NCI-H524 treated with DMSO at 0.1 percent for 48 hours (cell line): ENCODE measurements at places on chromosomes 16 and 17.
A peak's percentile ranks its signal among the peaks of the same experiment; 100 is the strongest.

DNA sequence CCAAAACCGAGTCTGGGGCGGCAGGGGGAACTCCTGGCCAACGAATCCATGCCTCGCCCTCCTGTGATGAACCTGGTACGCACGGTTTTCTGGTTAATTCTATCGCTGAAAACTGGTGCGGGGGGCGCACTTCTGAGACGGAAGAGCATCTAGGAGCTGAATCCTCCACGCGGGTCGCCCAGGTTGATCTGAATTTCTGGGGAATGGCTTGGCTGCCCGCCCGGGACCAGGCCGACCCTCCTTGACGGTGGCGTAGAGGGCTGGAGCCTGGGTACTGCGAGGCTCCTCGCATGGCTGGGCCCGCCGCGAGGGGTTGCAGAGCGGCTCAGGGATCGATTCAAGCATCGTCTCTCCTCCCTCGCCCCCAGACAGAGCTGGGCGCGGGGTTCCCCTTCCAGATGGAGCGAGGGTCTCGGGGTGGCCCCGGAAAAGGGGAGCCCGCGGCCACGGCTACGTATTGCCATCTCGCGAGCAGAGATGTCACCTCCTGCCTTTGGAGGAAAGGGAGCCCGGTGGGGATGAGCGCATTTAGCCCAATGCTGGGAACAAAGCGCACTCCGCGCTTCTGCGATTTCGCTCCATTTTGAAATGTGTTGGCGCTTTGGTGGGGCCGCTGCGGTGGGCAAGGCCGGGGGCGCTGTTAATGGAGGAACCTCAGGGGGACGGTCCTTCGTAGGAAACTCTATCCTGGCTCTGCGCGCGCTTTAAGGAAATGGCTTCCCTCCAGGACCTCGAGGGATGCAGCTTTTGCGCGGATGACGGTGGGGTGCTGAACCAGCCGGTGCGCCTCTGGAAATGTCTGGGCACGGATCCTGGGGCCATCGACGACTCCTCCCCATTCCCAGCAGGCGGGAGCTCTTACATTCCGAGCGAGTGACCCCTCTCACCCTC, 2.7 kb downstream of the MAPT start:
- no peak for DNase-seq

GRCh38 chr17:81340607-81341515, 45.8 kb upstream of the SLC38A10 start:
- DNase-seq = no peak

- DNase-seq = no peak
Observed at GRCh38 chr17:9389111-9389527, 186.5 kb downstream of the STX8 start.

DNA sequence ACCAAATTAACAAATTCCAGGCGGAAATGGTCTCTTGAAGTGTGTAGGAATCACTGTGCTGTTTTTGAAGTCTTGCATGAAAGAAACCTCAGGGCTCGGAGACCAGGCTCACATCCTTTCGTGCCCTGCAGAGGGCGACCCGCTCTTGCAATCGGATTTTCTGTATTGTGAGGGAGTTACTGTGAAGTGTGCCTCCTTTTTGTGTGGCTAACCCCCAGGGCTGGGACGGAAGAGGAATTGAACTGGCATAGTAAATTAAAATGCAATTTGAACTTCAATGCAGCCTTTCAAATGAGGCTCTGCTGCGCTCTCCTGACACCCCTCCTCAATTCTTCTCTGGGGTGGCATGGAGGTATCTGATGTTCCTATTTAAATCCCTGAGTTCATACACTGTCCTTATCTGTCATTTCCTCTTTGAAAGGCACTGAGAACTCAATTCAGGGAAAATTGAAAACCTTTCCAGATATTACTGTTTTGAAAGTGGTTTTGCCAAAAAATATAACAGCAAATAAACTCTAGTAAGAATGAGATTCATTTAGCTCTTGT, 51.5 kb upstream of the MGAT5B start:
- DNase-seq = peak; percentile 46

DNA sequence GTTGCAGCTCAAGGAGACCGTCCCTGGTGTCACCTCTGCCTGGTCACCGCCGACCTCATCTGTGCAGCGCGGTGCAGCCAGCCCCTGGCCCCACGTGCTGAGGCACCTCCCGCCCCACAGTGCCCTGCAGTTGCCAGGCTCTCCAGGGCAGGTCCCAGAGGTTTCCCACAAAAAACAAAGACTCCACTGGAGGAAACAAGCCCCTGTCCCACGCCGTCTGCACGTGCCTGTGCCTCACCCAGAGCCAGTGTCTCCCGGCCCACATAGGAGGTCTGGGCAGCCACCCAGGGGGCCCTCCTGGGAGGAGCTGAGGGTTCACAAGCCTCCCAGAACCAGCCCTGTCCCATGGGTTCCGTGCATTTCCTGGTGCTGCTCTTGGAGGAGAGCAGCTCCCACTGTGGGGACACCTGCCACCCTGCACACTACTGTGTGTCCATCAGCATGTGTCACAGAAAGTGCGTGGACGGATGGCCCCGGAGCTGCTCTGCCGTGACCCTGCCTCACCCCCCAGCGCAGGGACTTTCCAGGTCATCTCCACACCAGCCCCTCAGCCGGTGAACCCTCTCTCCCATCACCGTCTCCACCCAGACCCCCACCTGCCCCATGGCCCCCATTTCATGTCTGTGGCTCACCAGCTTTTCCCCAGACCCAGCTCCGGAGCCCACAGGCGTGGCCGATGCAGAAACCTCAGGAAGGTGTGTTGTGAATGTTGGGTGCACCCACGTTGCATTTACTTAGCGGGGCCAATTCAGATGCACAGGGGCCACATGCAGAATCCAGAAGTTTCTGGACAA, 17.0 kb upstream of the CDH15 start:
- no peak for DNase-seq

- DNase-seq = no peak
Observed at GRCh38 chr16:67775273-67775672, 31.1 kb downstream of the RANBP10 start.

- no peak for DNase-seq
Observed at GRCh38 chr17:78223061-78223460, 8.4 kb upstream of the TMEM235 start.

DNA sequence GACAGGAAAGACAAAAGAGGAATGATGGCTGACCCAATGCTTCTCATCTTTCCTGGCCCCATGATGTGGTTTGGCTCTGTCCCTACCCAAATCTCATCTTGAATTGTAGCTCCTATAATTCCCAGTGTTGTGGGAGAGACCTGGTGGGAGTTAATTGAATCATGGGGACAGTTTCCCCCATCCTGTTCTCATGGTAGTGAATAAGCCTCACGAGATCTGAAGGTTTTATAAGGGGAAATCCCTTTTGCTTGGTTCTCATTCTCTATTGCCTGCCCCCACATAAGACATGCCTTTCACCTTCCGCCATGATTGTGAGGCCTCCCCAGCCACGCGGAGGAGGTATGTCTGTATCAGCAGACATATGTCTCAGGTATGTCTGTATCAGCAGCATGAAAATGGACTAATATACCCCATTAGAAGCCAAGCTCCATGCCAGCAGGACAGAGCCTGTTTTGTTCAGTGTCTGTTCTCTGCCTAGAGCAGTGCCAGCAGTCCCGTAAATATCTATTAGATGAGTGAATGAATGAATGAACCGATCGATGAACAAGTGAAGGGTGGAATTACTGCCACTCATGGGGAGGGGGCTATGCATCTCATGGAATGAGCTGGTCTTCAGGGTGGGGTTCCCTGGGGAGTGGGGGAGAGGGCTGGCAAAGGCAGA, 304.4 kb downstream of the SOX9 start:
- no peak for DNase-seq

- DNase-seq = no peak
Observed at GRCh38 chr17:81686614-81687013, 2.8 kb downstream of the HGS start.

GRCh38 chr16:1159325-1159972, 6.5 kb downstream of the CACNA1H start:
- peak; percentile 44 for DNase-seq

- DNase-seq = no peak
Observed at GRCh38 chr17:2416010-2416734, 15.3 kb upstream of the MNT start.

- no peak for DNase-seq
Observed at GRCh38 chr16:7372095-7372494, 39.5 kb downstream of the RBFOX1 start.

- no peak for DNase-seq
Observed at GRCh38 chr17:83064021-83064731, 15.2 kb upstream of the METRNL start.

DNA sequence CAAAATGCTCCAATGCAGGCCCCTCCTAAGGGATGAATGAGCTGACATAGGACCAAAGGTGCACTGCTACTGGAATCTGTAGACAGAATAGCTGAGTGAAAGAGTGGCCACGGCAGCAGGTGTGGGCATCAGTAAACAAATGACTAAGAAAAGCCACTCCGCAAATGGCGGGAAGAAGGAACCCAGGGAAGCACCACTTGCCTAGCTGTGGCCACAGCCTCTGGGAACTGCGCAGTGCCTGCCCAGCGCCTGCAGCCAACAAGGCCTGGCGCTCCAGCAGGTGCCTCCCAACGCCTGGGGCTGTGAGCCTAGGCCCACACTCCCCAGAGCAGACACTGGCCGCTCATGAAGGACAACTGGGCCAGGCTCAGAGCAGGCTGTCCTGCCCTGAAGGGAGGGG, 11.8 kb downstream of the PEMT start:
- no peak for DNase-seq

DNA sequence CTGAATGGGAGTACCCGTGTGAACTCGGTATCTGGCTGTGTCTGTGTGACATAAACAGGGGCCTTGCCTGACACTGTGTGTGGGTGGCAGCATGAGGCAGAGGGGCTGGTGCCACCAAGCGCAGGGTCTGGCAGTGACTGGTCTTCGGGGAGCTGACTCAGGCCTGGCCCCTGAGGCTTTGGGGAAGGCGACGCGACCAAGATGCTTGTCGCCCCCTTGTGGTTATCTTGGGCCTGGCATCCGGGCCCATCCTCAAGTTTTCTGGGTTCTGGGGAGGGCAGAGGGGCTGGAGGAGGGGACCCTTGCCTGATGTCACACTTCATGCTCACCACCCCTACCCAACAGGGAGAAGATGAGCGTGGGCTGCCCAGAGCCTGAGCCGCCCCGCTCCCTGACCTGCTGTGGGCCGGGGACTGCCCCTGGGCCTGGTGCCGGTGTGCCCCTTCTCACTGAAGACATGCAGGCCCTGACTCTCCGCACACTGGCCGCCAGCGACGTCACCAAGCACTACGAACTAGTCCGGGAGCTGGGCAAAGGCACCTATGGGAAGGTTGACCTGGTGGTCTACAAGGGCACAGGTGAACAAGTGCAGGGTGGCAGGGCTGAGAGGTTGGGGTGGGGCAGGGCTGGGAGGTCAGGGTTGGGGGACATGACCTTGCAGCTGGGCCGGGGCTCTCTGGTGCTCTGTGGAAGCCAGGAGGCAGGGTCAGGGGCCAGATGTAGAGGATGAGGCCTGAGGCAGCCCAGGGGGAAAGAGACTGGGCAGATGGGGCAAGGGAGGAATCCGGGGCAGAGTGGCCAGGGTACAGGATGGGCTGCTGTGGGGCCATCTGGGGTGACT, 24.9 kb downstream of the SBK1 start:
- DNase-seq = no peak

DNA sequence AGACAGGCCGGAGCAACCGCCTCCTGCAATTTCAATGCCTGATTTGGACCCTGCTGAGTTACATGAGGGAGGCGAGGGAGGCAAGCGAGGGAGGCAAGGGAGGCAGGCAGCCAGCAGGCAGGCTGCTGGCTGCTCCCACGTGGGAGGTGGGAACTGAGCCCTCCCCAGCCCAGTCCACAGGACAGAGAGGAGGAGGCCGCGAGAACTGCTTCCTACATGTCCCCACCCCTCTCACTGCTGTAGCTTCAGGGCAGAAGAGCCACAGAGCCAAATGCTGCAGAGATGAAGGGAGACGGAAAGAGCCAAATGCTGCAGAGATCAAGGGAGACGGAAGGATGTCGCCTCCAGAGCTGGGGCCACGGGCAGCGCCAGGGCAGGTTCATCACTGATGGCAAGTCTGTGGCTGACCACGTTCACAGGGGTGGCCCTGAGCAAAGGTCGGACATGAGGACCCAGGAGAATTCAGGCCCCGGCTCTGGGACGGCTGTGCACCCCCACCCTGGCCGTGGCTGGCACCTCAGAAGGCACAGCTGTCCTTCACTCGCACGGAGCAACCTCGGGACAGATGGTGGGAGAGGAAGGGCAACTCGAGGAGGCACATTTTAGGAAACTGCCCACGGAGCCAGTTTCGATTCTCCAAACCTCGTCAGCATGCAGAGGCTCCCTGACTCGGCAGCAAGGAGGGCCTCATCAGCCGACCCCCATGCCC, 21.5 kb downstream of the RPH3AL start:
- no peak for DNase-seq

DNA sequence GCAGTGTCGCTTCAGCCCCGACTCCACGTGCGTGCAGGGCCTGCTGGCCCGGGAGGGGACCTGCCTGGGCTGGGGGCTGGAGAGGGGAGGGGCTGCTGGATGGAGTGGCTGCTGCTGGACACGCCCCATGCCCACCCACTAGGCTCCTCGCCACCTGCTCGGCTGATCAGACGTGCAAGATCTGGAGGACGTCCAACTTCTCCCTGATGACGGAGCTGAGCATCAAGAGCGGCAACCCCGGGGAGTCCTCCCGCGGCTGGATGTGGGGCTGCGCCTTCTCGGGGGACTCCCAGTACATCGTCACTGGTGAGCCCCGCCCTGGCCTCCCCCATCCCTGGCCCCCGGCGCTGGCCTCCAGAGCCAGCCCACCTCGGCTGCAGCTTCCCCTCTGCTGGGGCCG, 2.4 kb downstream of the BRICD5 start:
- no peak for DNase-seq

- no peak for DNase-seq
Observed at GRCh38 chr17:10870336-10871050, 32.6 kb upstream of the PIRT start.

- no peak for DNase-seq
Observed at GRCh38 chr17:49547566-49547965, 28.1 kb upstream of the NXPH3 start.

DNA sequence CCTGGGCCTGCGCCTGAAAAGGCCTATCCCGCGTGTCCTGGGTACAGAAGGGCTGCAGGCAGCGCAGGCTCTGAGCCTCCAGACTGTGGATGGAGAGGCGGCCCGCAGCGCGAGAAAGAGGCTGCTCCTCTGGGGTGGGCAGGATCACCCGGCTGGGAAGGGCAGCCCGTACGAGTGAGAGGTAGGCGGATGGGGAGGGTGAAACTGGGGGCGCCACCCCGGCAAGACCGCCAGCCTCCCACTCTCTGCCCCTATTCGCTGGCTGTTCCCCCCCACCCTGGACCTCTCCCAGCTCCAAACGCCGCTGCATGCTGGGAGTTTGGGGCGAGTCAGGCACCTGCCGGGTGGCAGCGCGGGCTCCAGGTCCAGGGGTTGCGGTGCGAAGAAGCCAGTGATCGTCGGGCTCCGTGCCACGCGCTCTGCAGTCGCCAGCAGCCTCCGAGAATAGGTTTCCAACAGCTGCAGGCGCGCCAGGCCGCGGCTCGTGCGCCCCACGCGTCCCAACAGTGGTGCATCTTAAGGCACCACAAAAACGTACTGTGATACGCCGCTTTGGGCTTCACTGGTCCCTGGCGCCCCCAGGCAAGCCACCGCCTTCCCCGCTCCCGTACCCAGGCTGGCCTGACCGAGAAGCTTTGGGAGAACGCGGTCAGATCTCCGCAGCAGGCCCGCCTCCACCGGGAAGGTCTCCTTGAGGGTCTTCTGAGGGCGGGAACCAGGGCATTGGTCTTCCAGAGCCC, 1.1 kb downstream of the NOXO1 start:
- no peak for DNase-seq

- DNase-seq = no peak
Observed at GRCh38 chr17:72618001-72618509, 474.4 kb downstream of the SLC39A11 start.
